ENCODE measurements at places on chromosomes 3 and 15. TPM values are rescaled to one million over a fixed set of nuclear protein-coding genes. Genes with fewer than 3 reads are reported as not detected.

LRRC15 gene
- not detected for polyA plus RNA-seq

DNA sequence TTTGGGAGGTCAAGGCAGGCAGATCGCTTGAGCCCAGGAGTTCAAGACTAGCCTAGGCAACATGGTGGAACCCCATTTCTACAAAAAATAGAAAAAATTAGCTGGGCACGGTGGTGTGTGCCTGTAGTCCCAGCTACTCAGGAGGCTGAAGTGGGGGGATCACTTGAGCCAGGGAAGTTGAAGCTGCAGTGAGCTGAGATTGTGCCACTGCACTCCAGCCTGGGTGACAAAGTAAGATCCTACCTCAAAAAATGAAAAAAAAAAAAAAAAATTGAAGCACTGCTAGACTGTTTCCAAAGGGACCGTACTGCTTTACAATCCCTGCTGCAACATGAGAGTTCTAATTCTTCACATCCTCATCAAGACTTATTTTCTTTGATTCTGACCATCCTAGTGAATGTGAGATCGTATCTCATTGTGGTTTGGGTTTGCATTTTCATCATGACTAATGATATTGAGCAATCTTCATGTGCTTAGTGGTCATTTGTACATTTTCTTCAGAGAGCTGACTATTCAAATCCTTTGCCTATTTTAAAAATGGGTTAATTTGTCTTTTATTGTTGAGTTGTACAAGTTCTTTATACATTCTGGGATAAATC, 10.8 kb downstream of the CMTM8 start:
- no peak for DNase-seq

STRIT1 gene
- polyA plus RNA-seq = not detected

DNA sequence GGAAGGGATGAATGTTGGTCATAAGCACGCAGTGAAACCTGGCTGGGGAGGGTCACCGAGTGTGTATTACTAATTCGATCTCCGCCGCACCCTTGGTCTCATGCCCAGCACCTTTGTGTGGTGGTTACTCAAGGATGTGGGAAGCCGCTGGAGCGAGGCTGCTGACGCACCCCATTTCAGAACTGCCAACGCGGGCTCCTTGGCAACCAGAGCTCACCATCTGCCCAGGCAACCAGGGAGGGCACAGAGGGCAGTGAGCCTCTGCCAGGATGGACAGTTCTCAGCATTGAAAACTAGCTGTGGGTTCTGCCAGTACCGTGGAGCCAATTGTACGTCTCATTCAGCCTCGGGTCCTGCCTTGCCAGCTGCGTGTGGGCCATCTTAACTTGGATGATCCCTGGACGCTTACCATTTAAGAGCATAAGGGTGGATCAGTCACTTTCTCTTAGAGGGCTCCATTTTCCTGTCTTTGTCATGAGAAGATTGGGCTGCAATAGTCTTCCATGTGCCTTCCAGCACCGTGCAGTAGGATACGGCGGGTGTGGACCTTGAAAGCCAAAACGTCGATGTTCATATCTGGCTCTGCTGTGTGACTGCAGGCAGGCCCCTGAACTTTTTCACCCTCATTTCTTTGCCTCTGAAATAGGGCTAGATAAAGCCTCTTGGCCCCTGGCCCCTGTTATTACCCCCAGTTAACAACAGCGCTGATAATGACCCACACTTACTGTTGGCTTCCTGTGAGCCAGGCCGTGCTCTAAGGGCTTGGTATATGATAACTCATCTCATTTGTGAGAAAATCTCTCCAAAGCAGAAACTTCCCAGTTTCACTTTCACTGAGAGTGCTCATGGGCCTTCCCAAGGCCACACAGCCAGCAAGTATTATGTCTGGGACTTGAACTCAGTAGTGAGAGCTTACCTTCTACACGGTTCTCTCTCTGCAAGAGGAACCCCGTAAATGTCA, 238.8 kb downstream of the OPA1 start:
- no peak for DNase-seq

PLA2G4F gene
- 0.50 TPM for polyA plus RNA-seq

DNA sequence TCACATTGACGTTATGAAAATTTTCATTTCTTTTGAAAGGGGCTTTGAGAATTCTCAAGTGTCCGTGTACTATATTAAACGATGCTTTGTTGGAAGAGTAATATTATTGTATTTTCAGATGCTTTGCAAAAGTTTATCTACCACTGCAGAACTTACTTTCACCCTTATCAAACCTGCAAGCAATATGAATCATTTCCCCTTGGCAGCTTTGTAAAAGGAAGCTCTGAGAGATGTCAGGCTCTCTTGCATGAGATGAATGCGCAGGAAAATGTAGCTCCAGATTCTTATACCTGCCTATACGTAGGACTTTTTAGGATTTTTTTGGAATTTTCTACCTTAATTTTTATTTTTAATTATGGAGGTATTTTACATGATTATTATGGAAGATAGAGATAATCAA, 34.5 kb downstream of the GPD1L start:
- DNase-seq = peak; percentile 36

GRCh38 chr3:148930752-148931151, 60.6 kb upstream of the GYG1 start:
- DNase-seq = no peak

DNA sequence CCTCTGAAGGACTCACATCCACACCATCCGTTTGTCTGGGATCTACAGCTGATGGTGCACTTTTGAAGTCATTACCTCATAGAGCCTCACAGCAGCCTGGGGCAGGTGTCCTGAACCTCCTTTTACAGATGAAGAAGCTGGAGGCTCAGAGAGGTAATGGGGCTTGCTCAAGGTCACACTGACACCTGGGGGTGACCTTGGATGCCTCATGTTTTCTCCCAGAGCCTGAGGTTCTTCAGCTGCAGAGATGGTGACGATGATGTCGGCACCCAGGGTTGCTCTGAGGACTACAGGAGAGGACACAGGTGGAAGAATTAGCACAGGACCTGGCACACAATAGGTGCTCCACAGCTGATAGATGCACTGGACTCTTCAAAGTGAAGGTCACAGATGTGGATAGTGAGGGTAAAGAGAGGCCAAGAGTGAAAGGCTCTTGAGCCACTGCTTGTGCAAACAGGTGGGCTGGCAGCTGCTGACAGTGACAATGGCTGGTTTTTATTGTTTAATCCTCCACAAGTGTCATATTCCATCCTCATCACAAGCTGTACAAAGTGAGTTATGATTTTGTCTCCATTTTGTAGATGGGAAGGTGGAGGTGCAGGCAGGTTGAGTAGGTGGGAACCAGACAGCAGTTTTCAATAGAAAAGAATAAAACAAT, 17.4 kb upstream of the ATP2B2 start:
- no peak for DNase-seq

ACSBG1 gene
- 0.13 TPM for polyA plus RNA-seq

DNA sequence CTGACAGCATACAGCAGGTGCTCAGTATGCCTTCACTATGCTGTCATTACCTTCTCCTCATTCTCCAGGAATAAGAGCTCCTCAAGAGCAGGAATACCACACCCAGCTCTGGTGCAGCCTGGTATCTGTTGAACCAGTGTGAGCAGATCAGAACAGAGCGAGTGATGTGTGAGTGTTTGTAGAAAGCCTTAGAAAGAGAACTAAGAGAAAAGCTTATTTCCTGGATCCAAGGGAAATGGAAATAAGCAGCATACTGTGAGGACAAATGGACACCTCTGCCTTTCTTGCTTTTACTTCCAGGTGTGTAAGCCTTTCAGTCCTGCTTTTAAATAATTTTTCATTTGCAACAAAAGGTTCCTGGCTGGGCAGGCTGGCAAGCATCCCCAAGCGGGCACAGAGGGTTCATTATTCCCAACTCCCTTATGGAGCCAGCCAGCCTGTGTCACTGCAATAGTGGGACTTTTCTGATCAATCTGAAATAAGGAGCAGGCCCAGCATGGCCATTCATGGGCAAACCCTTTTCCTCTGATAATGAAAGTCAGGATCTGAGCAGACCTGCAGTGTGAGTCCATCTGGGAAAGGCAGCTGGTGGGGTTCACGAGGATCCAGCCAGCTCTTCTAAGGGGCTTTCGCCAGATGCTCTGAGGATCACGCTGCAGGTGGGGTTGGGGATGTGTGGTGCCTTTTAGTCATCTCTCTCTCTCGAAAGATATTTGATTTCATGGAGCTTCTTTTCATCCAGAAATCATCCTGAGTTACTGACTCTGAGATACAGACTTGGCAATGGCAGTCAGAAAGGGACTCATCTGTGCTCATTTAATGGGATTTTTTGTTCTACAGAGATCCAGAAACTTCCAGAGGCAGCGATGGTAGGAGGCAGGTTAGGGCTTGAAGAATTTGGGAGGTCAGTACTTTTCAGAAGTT, 594.9 kb upstream of the CFAP20DC start:
- DNase-seq = no peak

RIOX2 gene
- polyA plus RNA-seq = 11.2 TPM

FSIP1 gene
- polyA plus RNA-seq = 0.15 TPM

- DNase-seq = no peak
Observed at GRCh38 chr3:134879990-134880389, 84.9 kb downstream of the EPHB1 start.

DAZL gene
- not detected for polyA plus RNA-seq

DNA sequence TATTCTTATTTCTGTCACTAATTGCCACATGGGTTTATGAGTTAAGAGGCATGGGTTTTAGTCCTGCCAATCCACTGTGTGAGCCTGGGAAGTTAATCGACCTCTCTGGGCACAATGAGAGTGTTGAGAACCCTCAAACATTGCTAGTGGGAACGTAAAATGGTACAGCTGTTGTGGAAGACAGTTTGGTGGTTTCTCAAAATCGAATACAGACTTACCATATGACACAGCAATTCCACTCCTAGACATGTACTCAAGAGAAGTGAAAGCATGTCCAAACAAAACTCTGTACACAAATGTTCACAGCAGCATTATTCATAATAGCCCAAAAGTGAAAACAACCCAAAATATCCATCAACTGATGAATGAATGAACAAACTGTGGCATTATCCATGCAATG, 5.7 kb upstream of the GNB5 start:
- DNase-seq = no peak

DNA sequence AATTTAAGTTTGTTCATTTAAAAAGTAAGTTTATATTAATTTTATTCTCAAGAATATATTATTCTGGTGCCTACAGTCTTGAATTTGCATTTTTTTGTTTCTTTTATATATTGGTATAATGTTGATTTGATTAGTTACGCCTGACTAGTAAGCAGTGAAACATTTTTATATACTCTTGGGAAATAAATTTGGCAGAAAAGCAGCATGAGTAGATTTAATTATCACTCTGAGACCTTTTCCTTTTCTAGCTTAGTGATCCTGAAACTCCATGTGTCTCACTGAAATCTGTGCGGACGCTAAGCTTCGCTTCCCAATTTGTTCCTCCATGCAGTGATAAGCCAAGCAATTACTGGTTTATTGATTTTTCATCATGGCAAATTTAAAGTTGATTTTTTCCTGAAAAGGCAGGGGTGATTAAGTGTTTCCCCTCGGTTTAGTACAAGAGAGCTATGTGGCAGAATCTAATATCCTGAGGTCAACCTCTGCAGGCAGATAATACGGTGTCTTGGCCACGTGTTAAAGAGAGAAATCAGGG, 87.2 kb upstream of the MLF1 start:
- DNase-seq = no peak

- no peak for DNase-seq
Observed at GRCh38 chr3:146640361-146640760, 35.2 kb upstream of the PLSCR5 start.

GRCh38 chr3:185187391-185187790, 34.5 kb upstream of the C3orf70 start:
- no peak for DNase-seq

DNA sequence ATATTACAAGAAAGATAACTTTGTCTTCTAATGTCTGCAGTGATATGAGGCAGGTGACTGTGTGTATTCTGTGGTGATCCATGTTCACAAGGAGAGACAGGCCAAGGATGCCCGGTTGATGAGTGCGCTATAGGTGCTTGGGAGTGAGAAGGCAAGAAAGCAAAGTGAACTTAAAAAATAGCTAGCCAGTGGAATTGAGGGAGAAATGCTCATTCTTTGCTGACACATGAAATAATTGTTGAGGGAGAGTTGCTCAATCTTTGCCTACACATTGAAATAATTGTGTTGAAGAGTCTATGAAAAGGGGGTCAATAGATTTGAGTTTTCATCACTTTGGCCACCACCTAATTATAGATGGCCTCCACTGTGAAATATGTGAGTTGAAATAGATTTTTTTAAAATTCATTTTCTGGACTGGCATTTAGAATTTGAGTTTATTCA, 156.3 kb downstream of the LPP start:
- DNase-seq = no peak

DNA sequence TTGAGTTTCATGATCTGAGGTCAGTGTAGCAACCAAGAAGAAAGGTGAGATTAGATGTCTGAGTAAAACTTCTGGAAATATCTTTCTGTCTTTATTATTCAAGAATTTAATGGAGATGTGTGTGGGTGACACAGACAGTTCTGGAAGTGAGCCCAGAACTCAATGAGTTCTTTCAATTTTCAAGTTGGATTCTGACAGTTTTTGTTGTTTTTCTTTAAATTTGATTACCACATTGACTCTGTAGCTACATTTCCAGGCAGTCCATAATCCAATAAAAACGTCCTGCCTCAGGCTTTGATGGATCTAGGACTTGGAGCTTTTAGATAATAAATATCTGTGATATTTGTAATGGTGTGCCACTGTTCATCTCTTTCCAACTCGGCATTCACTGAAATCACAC, 3.9 kb upstream of the PARP14 start:
- no peak for DNase-seq

DNA sequence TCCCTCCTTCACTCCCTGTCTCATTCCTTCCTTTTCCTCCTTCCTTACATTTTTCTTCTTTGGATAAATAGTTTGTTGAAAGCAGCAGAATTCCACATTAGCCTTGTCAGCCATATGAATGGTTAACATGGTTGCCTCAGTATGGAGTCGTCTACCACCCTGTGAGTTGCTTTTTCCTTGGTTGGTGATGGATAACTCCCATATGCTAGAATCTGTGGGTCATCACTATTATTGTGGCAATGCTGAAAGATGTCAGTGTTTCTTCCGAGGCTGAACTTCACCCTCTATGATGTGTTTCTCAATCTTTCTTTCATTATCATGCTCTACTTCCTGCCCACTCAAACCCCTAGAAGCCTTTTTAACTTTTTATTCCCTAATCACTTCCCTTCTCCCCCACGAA, 481.8 kb upstream of the KCNMB2 start:
- peak; percentile 64 for DNase-seq

DNA sequence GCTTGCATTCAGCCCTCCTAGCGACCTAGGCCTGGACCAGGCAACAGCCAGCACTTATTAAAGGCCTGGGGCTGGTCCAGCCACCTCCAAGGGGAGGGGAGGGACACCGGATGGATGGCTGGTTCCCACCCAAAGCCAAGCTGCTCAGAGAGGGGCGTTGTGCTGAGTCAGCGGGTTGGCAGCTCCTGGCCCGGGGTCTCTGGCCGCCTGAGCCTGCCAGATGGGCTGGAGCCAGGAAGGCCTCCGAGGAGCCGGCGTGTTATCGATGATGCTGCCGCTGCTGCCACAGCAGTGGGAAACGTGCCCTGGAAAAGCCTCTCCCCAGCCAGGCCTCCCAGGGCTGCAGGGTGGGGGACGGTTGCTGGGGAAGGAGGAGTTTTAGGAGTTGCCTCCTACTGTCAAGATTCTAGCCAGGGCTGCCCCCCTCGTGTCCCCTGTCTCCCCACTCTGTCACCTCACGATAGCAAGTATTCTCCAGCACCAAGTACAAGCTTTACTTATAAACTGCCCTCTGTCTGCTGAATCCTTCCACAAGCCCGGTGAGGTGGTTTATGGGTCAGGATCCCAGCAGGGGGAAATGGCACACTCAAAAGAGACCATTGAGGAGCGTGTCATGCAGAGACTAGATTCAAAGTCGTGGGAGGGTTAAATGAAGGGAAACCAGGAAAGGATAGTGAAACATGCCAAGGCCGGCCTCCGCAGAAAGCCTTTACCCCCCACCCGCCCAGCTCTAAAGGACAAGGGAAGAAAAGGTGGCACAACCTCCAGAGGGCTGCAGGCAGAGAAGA, 43.2 kb upstream of the TSEN2 start:
- DNase-seq = no peak

GRCh38 chr3:64691051-64691450, 3.3 kb upstream of the ADAMTS9 start:
- peak; percentile 52 for DNase-seq

Measured in cardiac muscle cell (in vitro differentiated cells and primary cell).